ENCODE measurements at places on chromosomes 12 and 14.
A peak's percentile ranks its signal among the peaks of the same experiment; 100 is the strongest.

DNA sequence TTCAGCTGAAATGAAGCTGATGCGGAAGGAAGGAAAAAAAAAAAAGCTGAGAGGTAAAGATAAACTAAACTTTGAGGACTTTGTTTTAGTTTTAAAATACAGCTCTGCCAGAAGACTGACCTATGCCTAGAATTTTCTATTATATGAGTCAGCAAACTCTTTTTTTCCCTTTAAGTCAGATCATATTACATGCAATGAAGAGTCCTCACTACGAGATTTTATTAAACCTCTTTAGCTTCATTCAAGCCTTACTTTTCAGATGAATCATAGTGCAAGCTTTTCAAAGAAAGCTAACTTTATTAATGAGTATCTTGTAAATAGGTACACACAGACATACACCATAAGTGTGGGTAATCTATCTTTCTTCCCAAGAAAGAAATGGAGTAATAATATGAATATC lies 57.8 kb upstream of the FSCB start:
- peak; percentile 4 for DNase-seq

DNA sequence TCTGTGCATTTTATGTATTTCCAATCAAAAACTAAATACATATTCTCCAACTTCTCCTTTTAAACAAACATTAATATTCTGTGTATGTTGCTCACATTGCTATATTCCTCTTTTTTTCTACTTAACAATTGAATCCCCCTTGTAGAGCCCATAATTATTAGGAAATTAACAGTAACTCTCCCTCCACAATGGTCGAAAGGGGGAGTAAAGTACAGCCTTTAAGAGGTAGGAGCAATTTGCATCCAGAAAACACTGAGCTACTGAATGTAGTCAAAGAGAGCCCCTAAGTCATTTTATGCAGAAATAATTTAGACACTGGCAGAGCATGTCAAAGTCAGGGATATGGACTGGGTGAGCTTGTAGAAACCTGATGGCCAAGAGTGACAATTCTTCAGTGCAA lies 57.2 kb upstream of the SCN8A start:
- peak; percentile 11 for DNase-seq

GRCh38 chr14:58428118-58428683 lies 682 bp downstream of the KIAA0586 start:
- peak; percentile 23 for DNase-seq

DNA sequence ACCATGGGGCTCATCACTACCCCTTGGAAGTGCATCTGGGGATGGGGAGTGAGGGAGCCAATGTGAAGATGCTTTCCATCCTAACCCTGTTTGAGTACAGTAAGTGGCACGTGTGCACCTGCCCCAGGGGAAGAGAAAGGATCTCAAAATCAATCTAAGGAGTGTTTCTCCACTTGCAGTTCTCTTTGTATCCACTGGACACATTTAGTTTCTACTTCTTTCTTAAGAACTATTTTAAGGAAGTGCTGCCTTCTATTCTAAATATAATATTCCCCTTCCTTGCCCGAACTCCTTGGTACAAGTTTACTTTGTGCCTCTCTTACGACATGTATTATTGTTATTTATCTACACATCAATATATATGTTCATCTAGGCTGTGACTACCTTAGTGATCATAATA lies 73.8 kb downstream of the TTC6 start:
- no peak for DNase-seq

GRCh38 chr12:56011509-56012090 lies 9.2 kb upstream of the IKZF4 start:
- no peak for DNase-seq

DNA sequence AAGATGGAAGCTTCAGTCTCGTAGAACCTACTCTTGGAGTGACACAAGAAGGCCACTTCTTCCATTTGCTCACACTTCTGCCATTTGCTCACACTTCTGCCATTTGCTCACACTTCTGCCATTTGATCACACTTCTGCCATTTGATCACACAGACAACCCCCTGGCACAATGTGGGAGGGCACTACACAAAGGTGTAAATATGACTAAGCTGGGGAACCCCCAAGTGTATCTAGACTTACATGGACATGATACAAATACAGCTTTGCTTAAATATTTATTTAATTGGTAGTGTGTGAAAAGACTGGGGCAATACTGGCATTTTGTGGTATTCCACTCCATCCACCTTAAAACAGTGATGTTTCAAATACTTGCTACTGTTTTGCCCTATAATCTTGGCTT lies 296.2 kb upstream of the PPFIA2 start:
- no peak for DNase-seq

- DNase-seq, result no peak
Measured at GRCh38 chr14:37932481-37932880, 275.2 kb upstream of the SSTR1 start.

GRCh38 chr12:27852117-27852516 lies 72.1 kb upstream of the MANSC4 start:
- DNase-seq, result no peak
